ENCODE measurements at places on chromosomes 13 and 19.

- DNase-seq: no peak
Measured at GRCh38 chr19:50722201-50723013, 757 bp upstream of the CLEC11A start.

DNA sequence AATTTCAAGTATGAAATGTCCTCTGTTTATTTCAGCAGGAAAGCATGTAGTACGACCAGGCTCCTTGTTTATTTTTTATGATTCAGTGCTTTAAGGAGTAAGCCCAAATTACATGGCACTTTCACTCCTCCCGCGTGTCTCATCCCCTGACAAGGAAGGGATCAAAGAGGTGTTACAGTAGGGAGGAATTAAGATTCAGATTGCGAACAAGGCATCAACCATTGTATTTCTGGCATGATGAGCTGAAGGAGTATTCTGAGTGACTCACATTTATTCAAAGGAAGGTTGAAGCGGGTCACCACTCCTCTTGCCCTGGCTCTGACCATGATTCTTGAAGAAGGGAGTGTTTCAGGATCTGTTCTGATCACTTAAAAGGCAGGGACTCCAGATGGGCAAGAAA is 46.1 kb upstream of the CNMD start:
- no peak for DNase-seq

GRCh38 chr13:23129331-23129730 is 51.4 kb upstream of the SGCG start:
- no peak for DNase-seq

DNA sequence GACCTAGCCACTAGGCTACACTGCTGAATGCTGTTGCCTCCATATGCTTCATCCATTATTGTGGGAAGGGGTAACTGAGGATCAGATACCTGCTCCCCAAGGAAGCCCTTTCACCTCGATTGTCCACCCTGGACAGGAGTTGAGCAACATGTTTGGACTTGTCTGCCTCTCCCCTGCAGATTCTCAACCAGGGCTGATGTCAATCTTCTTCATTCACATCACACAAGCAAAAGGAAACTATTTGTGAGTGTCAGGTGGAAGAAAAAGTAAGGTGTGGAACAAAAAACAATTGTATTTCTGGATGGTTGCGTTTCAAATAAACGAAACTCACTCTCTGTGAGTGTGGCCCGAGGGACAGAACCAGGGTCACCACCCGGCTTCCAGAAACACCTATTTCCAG is 29.5 kb upstream of the MUC16 start:
- DNase-seq: no peak

DNA sequence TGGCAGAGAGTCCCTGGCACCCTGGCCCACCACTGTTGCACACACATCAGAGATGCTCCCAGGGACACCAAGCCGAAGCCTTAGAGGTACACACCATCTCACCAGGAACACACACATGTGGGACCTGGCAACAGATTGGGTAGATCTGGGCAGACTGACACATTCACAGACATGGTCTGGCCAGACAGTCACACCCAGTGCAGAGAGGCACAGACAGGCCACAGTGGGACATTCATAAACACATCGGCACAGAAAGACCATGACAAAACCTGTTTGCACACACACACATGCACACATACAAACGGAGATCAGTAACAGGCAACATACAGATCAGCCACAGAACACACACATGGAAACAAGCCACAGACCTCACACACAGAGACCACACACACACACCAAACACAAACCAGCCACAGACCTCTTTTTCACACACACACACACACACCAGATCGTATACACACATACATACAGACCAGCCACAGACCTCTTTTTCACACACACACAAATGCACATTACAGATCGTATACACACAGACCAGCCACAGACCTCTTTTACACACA is 6.3 kb upstream of the JUNB start:
- DNase-seq: no peak

- DNase-seq: no peak
Measured at GRCh38 chr13:45341799-45342500, 967 bp upstream of the TPT1 start.

DNA sequence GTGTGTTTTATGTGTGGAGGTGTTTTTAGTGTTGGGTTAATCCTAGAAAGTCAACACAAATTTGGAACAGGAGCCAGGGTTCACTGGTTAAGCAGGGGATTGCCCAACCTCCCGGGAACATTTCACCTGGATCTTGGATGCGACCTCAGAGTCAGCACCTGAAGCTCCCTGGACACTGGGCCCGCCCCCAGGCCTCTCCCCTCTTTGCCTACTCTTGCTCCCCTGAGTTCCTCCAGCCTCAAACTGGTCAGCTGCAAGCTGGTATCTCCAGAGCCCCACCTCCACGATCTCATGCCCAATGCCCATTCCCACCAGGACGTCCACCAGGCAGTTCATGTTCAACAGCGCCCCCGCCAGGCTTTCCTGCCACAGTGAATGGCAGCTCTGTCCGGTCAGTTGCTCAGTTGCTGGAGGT is 9.7 kb downstream of the HSD17B14 start:
- no peak for DNase-seq

- no peak for DNase-seq
Measured at GRCh38 chr19:42324655-42325307, 654 bp upstream of the MEGF8 start.

DNA sequence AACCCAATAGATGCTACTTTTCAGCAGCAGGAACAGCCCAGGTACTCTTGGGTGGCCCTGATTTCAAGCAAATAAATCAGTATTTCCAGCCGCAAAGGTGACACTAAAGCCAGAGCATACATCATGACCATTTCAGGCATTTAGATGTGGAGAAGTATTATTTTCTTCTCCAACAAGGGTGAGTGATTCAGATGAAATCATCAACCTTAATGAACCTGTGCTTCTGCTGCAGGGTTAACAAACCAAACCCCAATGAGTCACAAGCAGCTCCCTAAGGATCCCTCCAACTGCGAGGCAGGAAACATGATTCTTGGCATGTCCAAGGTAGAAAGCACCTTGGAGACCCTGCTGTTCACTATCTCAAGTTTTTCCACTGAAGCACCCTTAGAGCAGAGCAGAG is 32.7 kb downstream of the MBNL2 start:
- DNase-seq: no peak

All from stimulated activated CD4-positive, alpha-beta T cell treated with anti-CD3 and anti-CD28 coated beads, Interleukin-1b, Interleukin-23, amount 100 ng/mL, for 1 hour (primary cell).